Chondrocyte (in vitro differentiated cells): ENCODE measurements at places on chromosomes 16 and 17. TPM values are rescaled to one million over a fixed set of nuclear protein-coding genes. Genes with fewer than 3 reads are reported as not detected.

Gene CHTF18
- total RNA-seq: 12.8 to 35.9 TPM (median 13.3 TPM) in 3 replicates

Gene SNAI3
- total RNA-seq: not detected in 3 replicates

Gene TNS4
- 0.39 TPM in 1 of 3 replicates, not detected in the others for total RNA-seq

Gene PRRT2
- total RNA-seq: 5.2 to 9.1 TPM (median 6.1 TPM) in 3 replicates

Gene TSPOAP1
- total RNA-seq: 1.3 to 2.0 TPM in 2 of 3 replicates, not detected in the other

Gene SPAG9
- 86.7 to 96.1 TPM (median 92.7 TPM) in 3 replicates for total RNA-seq

Gene CALB2
- 0.39 to 0.85 TPM in 2 of 3 replicates, not detected in the other for total RNA-seq

Gene CFAP97D1
- total RNA-seq: not detected in 3 replicates

Gene ATP1B2
- 0.77 to 2.2 TPM (median 0.90 TPM) in 3 replicates for total RNA-seq

Gene CBX1
- 73.6 to 78.2 TPM (median 74.9 TPM) in 3 replicates for total RNA-seq

Gene KRT27
- total RNA-seq: not detected in 3 replicates

Gene ABCC11
- total RNA-seq: 0.32 to 0.44 TPM in 2 of 3 replicates, not detected in the other

Gene SHBG
- total RNA-seq: 0.67 to 1.2 TPM (median 0.92 TPM) in 3 replicates

Gene TLCD1
- total RNA-seq: 12.4 to 12.9 TPM (median 12.6 TPM) in 3 replicates

Gene CSH2
- total RNA-seq: 6.9 TPM in 1 of 3 replicates, not detected in the others

Gene REXO5
- total RNA-seq: 2.9 to 6.9 TPM (median 4.0 TPM) in 3 replicates

Gene ARL17A
- 7.9 to 12.0 TPM (median 8.1 TPM) in 3 replicates for total RNA-seq

Gene MLYCD
- 2.9 to 4.4 TPM (median 3.1 TPM) in 3 replicates for total RNA-seq

Gene SHISA6
- total RNA-seq: not detected in 3 replicates

Gene CCDC182
- not detected in 3 replicates for total RNA-seq

Gene C16orf92
- not detected in 3 replicates for total RNA-seq

Gene TNP2
- total RNA-seq: not detected in 3 replicates

Gene SCN4A
- not detected in 3 replicates for total RNA-seq

Gene PLA2G10
- total RNA-seq: not detected in 3 replicates

Gene TMC7
- 1.2 to 1.8 TPM (median 1.6 TPM) in 3 replicates for total RNA-seq

Gene SYT17
- total RNA-seq: 0.46 to 0.97 TPM (median 0.60 TPM) in 3 replicates

Gene KRTAP3-1
- total RNA-seq: not detected in 3 replicates

Gene USP6
- 0.10 to 0.15 TPM (median 0.12 TPM) in 3 replicates for total RNA-seq

Gene DDX42
- total RNA-seq: 94.6 to 120 TPM (median 99.0 TPM) in 3 replicates

Gene OR1E2
- not detected in 3 replicates for total RNA-seq

Gene AHSP
- total RNA-seq: not detected in 3 replicates

Gene FSCN2
- total RNA-seq: 4.1 to 6.1 TPM (median 5.3 TPM) in 3 replicates

Gene RND2
- total RNA-seq: 0.73 to 1.5 TPM (median 1.1 TPM) in 3 replicates

Gene SPEM3
- not detected in 3 replicates for total RNA-seq

Gene KCNJ12
- total RNA-seq: 2.2 to 2.8 TPM (median 2.5 TPM) in 3 replicates

Gene MYH13
- total RNA-seq: not detected in 3 replicates

Gene CHST5
- total RNA-seq: 0.07 to 0.17 TPM (median 0.10 TPM) in 3 replicates

Gene DCAKD
- 33.9 to 39.9 TPM (median 36.5 TPM) in 3 replicates for total RNA-seq

Gene ITGB3
- total RNA-seq: 0.85 to 11.4 TPM (median 10.5 TPM) in 3 replicates

Gene MPG
- 52.6 to 65.4 TPM (median 61.1 TPM) in 3 replicates for total RNA-seq

Gene ZNF205
- 12.9 to 13.7 TPM (median 13.2 TPM) in 3 replicates for total RNA-seq
